Stimulated activated CD4-positive, alpha-beta T cell treated with anti-CD3 and anti-CD28 coated beads, TNF-alpha, amount 100 ng/mL, for 4 hours (primary cell): ENCODE measurements at places on chromosomes 11 and 22.

GRCh38 chr22:32765132-32765618, 36.3 kb upstream of the TIMP3 start:
- DNase-seq, result no peak

GRCh38 chr11:2129308-2129698, 9.9 kb downstream of the IGF2 start:
- no peak for DNase-seq

DNA sequence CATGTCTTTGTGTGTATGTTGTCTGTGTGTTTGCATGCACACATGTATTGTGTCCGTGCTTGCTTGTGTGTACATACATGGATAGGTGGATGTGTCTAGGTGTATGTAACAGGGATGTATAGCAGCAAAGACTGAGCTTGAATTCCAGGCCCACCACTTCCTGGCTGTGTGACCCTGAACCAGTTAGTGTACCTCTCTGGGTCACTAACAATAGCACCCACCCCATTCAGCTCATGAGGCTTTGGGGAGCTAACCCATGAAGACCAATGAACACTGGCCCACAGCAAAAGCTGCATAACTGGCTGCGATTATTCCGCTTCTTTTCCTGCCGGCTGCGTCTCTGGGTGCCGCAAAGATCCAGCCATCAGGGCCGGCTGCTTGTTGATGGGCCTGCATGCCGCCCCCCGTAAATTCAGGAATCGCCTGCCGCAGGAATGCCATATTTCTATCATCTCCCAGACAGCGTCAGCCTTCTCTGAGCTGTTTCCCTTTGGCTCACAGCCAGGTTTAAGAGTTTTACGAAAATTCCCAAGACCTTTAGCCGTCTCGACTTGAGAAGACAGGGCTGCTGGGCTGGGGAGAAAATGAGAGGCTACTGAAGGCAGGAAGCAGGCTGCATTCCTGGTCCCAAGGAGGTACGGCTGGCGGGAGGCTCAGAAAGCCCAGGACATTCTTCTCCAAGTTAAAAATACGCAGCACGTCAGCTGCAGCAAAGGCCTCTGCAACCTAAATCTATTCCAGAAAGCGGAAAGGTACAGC, 224.6 kb downstream of the MN1 start:
- no peak for DNase-seq

DNA sequence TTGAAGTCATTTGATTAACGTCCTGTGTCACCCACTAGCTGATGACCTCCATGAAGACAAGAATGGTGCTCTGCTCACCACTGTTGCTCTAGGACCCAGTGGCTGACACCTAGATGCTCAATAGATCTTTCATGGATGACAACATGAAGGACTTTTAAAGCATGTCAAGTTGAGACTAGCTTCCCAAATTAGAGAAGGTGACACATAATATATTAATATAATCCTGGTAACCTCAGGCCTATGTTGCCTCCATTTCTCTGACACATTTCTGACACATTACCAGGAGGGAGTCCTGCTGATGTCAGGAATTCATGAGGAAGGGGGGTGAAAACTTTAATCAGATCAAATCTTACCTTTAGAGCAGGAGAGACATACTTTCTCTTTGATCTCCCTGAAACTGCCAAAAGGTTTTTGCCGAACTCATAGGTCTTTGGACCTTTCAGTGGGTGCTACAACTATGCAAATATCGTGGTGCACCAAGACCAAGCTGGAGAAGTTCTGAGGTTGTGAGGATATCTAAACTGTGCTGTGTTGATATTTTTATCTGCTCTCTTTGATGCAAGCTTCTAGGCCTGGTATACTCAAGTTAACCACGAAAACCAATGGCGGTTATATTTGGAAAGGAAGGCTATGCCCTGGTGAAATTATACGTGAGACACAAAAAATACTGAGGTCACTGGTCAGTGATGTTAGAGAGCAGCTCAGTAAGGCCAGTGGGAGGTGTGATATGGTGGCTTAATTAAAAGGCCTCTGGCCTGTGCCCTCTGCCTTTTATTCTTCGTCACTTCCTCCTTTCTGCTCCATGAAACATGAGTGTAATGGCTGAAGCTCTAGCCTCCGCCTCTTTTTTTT, 13.2 kb upstream of the AMPD3 start:
- no peak for DNase-seq

DNA sequence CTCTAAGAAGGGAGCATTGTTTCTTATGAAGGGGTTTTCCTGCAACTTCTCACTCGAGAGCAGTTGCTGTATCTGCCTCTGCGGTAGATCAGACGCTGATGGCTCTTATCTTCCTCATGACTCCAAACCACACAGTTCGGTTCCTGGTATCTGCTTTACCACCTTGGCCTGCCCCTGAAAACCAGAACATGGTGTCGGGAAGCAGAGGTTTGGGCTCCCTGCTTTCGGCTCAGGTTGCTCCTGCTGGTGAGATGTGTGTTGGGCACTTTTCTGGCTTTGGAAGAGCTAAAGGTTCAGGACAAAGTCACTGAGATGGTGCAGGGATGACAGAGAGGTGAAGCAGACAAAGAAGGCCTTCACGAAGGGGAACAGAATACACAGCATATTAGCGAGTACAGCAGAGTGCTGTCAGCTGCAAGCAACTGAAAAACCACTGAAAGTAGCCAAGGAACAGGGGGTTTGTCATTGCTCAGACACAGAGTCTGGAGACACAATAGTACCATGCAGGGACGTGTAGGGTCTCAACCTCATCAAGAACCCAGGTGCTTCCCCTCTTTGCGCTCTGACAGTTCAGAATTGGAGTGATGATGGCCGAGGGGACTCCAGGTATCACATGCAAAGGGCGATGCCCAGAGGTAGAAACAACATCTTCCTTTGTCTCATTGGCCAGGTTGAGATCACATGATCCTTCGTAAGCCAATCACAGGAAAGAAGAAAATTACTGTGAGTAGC, 11.9 kb upstream of the CSF2RB start:
- no peak for DNase-seq

DNA sequence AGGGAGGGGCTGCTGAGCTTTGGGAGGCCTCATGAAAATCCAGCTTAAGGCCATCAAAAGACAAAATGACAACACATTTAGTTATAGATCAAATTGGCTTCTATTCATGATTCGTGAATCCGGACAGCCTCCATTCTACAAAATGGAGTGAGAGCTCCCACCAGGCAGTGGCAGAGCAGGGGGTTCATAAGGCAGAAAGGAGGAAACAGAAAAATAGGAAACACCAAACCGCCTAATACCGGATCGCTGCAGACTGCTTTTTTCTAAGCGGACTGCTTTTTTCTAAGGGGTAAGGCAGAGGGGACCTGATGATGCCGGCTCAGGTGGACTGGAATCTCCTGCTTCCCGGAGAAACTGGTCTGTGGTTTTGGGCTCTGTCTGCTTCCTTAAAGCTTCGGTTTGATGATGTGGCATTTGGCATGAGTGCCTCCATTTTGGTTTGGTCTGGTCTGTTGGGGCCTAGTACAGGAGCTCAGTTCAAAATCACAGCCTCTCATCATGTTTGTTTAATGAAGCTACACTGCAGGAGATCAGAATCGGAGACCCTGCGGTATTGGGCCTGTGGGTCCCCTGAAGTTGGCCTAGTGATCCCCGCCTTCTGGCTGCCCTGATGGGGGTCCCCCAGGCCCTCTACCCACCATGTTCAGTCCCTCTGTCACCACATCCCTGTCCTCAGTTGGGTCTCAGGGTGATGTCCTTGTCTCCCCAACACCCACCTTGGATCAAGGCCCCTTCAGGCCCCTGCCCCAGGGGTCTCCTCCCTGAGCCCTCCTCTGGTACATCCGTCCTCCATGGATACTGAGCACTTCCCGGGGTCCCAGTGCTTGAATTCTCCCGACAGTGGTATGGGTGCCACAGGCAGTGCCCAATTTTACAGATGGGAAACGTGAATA, 1.2 kb downstream of the ALDH3B1 start:
- no peak for DNase-seq

GRCh38 chr11:68135161-68135560, 14.0 kb upstream of the CHKA start:
- DNase-seq, result no peak

DNA sequence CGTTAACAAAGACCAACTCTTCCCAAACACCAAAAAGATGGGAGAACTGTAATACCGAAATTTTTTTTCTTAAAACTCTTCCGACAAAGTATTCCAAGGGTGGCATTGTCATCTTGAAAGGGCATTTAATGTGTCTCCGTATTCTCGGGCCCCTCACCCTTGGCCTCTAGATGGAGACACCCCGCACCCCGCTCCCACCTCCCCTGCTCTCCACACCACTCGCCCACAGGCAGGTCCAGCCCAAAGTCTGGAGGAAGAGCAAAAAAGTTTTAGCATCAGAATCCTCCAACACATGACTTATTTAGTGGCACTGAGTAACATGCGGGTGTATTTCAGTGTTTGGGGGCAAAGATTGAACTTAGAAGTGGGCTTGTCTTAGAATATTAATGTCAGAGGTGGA, 20.7 kb downstream of the SPATA19 start:
- no peak for DNase-seq

- DNase-seq, result no peak
Measured at GRCh38 chr11:123707206-123707605, 34.3 kb downstream of the ZNF202 start.

- no peak for DNase-seq
Measured at GRCh38 chr11:112465433-112466024, 204.9 kb upstream of the PLET1 start.

DNA sequence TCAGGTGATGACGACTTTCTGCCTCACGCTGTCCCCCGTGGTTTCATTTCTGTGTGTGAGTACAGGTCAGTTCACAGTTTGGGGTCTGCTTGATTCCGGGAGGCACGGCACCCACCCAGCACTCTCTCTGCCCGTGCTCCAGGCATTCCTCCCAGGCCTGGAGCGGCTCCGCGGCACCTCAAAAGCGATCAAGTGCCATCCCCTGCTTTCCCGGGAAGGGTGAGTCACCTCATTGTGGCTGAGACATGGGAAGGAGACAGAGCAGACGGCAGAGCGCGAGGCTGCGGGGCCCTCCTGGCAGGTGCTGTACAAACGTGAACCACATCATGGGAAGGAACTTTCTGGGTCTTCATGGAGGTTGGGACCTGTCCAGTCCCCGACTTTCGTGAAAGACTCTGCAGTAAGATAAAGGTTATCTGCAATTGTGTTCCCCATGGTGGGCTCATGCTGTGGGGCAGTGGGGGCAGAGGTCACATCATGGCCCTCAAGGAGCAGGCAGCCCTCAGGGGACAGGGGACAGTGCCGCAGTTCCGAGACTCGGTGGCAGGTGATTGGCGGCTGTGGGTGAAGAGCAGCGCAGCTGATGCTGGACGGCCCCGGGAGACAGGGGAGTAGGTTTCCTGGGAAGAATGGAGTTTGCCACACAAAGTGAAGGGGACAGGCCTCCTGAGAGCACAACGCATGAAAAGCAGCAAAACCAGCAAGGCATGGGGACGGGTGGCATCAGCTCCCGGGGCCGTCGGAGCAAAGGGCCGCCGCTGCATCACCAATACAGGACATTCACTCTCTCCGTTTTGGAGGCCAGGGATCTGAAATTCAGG, 65.3 kb downstream of the CELSR1 start:
- DNase-seq, result no peak

DNA sequence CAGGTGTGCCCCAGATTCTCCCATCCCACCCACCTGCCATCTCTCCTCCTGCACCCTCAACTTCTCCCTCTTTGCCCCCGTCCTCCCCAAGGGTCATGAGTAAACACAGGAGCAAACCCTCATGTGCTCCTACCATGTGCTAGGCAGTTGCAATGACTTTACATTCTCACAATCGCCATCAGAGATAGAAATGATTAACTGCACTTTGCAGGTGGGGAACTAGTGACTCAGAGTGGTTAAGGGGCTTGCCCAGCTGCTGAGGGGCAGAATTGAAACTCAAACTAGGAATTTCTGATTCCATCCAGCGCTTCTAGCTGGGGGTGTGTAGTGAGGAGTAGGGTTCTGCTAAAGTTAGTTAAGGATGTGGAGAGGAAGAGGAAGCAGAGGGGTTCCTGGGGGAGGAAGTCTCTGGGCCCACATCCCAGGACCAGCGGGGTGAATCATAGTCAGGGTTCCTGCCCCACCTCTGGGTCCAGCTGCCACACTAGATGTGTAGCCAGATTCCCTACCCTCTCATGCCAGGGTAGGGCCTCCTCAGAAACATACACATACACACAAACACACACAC, 16.0 kb upstream of the PRG2 start:
- peak; percentile 29 for DNase-seq

DNA sequence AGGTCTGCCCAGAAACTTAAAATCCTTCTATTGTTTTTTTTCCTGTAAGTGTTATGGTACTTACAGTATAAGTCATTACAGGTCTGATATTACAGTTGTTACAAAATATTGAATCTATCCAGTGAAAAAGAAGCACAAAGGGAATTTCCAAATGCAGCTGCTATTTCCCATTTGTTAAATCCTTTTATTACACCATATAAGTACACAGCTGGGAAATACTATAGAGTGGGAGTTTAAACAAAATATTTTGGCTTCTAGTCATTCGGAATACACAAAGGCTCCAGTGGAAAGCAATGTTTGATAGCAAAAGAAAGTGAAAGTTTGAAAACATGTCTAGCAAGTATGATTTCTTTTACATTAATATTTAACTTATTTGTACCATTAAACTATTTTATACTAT, 18.0 kb downstream of the SOX6 start:
- no peak for DNase-seq

DNA sequence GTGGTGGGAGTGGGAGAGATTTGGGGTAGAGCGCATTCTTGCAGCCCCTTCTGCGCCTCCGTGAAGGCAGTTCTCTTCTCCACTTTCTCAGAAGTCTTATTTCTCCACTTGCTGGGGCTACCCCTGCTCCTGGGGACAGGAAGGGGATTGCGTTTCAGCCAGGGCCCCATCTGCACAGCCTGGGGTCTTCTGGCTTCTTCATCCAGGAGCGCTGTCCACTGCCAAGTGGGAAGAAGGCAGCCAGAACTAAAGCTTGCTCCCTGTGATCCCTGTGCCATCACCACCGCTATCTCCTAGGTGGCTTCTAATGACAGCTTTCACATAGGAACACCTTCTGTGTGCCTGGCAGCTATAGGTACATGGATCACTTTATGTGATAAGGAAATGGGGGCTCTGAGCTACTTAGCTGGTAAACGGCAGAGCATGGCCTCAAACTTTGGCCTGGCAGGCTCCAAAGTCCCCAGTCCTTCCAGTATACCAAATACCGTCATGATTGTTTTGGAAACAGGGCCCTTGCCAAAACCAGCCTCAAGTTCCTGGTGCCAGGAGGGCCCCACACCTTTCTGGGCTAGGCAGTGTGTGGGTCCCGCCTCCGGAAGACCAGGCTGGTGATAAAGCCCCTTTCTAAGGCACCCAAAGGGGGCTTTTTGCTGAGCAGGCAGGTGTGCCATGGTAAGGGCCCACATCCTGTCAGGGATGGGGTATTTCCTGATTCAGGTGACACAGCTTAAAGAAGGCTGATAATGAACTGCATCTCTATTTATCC, 60.4 kb upstream of the PAX6 start:
- no peak for DNase-seq
